ENCODE measurements at places on chromosomes 13 and 19. TPM values are rescaled to one million over a fixed set of nuclear protein-coding genes. Genes with fewer than 3 reads are reported as not detected.

Gene KXD1
- 42.3 TPM for total RNA-seq

Gene MBD3L2
- total RNA-seq: not detected

Gene ANGPTL8
- 1.4 TPM for total RNA-seq

Gene ONECUT3
- 0.55 TPM for total RNA-seq

Gene KLK14
- total RNA-seq: not detected

Gene ODAD3
- 0.27 TPM for total RNA-seq

Gene CGB1
- total RNA-seq: not detected

Gene FLT3
- total RNA-seq: 0.60 TPM

Gene KIR2DL1
- not detected for total RNA-seq

Gene ZNF442
- 13.2 TPM for total RNA-seq

Gene POSTN
- total RNA-seq: 575 TPM

Gene ZNF836
- total RNA-seq: 34.6 TPM

Gene APOC1
- total RNA-seq: 7.1 TPM

Gene RINL
- total RNA-seq: 3.3 TPM

Gene CBY2
- total RNA-seq: not detected

Gene ATXN8OS
- total RNA-seq: not detected

Gene CDC37
- total RNA-seq: 109 TPM

Gene ZNF565
- total RNA-seq: 11.3 TPM

Gene GRIK5
- 21.4 TPM for total RNA-seq

Gene ZNF560
- not detected for total RNA-seq

Gene GNA15
- total RNA-seq: 3.0 TPM

Gene EPS8L1
- 8.7 TPM for total RNA-seq

Gene SLC10A2
- total RNA-seq: not detected

Gene B3GNT3
- 1.2 TPM for total RNA-seq

Gene ZNF730
- total RNA-seq: 10.0 TPM

Gene ZNF714
- total RNA-seq: 38.6 TPM

Gene IL12RB1
- 0.38 TPM for total RNA-seq

Gene MIR17HG
- 14.5 TPM for total RNA-seq

Gene ZNF28
- total RNA-seq: 24.7 TPM

Gene CDX2
- not detected for total RNA-seq

Gene CGB8
- not detected for total RNA-seq

Gene ZNF468
- total RNA-seq: 43.4 TPM

Gene CASP14
- total RNA-seq: 0.27 TPM

Gene HTR2A
- total RNA-seq: 0.93 TPM

Gene ZNF473
- 18.7 TPM for total RNA-seq

Gene ZNF805
- 43.4 TPM for total RNA-seq

Gene KLF2
- total RNA-seq: 22.8 TPM

Gene PSPN
- 2.4 TPM for total RNA-seq

Measured in camera-type eye (tissue), 1 donor.